ENCODE measurements at places on chromosomes 2 and 18.

DNA sequence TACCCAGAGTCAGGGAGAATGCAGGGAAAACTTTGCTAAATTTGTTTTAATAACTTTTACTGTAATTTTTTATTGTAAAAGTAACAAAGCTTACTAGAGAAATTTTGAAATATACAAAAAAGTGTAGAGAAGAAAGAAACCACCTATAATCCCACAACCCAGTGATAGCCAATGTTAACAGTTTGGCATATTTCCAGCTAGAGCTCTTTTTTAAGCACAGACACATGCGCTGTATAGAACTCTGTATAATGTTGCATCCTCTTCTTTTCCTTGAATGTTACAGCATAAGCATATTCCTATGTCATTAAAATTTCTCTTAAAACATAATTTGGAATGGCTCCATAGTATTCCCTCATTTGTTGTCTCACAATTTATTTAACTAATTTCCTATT lies 37.4 kb upstream of the EPAS1 start:
- no peak for DNase-seq

GRCh38 chr2:26989156-26989555 lies 18.7 kb downstream of the MAPRE3 start:
- DNase-seq, result no peak

DNA sequence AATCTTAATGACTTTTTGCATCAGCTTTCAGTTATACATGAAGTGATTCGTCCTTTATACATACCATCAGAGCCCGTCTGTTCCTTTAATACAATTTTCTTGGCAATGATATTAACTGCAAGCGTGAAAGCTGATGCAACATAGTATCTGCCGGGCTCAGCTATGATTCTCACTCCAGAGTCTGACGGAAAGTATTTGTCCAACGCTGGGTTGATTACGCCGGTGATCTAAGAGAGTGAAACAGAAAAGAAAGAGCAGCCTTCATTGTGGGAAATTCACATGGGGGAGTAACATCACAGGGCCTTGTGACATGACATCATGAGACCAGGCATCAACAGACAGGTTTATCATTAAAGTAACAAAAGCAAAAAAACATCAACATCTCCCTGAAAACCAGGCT lies 6.2 kb downstream of the ODC1 start:
- no peak for DNase-seq

- DNase-seq, result no peak
Observed at GRCh38 chr18:68796936-68797690, 767 bp upstream of the CCDC102B start.

- no peak for DNase-seq
Observed at GRCh38 chr2:112701052-112701451, 19.8 kb upstream of the NT5DC4 start.

GRCh38 chr2:207119048-207119447 lies 46.7 kb downstream of the KLF7 start:
- no peak for DNase-seq

- no peak for DNase-seq
Observed at GRCh38 chr2:164510895-164511294, 110.4 kb downstream of the GRB14 start.

GRCh38 chr2:28274911-28275685 lies 117.6 kb upstream of the FOSL2 start:
- no peak for DNase-seq

- no peak for DNase-seq
Observed at GRCh38 chr2:17804358-17804757, 11.9 kb upstream of the MSGN1 start.

GRCh38 chr2:154392256-154392655 lies 306.2 kb upstream of the KCNJ3 start:
- no peak for DNase-seq

GRCh38 chr2:218172845-218173244 lies 6.1 kb upstream of the CXCR1 start:
- DNase-seq, result no peak

- no peak for DNase-seq
Observed at GRCh38 chr2:201021914-201022313, 49.6 kb downstream of the HYCC2 start.

GRCh38 chr2:173979751-173980351 lies 14.7 kb upstream of the SP3 start:
- DNase-seq, result no peak

GRCh38 chr2:16093639-16094529 lies 153.5 kb downstream of the MYCN start:
- no peak for DNase-seq

DNA sequence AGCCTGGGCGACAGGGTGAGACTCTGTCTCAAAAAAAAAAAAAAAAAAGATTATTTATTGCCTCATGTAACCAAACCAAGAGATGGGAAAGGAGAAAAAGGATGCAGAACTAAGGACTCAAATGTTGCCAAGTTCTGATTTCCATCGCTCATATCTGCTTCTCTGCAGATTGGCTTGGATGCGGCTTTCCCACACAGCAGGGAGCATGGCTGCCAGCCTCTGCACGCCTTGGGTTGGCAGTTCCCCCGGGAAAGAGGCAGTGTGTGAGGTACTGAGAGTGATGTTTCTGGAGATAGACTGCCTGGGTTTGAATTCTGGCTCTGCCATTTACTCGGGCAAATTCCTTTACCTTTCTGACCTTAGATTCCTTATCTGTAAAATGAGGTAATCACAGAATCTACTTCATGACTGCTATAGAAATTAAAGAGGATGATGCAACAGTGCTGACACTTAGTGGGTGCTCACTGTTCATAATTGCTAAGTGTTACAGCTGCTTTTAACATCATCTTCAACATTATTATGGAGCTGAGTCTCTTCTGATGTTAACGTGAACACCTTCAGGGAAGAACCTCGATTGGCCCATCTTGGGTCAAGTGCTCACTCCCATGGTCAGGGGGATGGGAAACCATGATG lies 68.8 kb downstream of the ACAA2 start:
- DNase-seq, result no peak

- no peak for DNase-seq
Observed at GRCh38 chr2:11701751-11702301, 31.8 kb upstream of the NTSR2 start.

GRCh38 chr18:12287684-12288402 lies 20.2 kb upstream of the TUBB6 start:
- DNase-seq, result no peak

GRCh38 chr2:43131051-43131889 lies 95.1 kb downstream of the ZFP36L2 start:
- no peak for DNase-seq

GRCh38 chr2:169798397-169798717 lies 314 bp upstream of the SSB start:
- DNase-seq, result no peak
